ENCODE measurements at places on chromosomes 7 and 10. TPM values are rescaled to one million over a fixed set of nuclear protein-coding genes. Genes with fewer than 3 reads are reported as not detected.
A peak's percentile ranks its signal among the peaks of the same experiment; 100 is the strongest.

Gene OR2A42
- total RNA-seq = not detected

Gene TACC2
- total RNA-seq = not detected

Gene SPDYE11
- total RNA-seq = not detected

Gene GNGT1
- not detected for total RNA-seq

Gene TRPV6
- 0.07 TPM for total RNA-seq

Gene C10orf90
- total RNA-seq = not detected

Gene ATOH7
- not detected for total RNA-seq

Gene LGI1
- not detected for total RNA-seq

Gene CTAGE15
- total RNA-seq = 0.57 TPM

DNA sequence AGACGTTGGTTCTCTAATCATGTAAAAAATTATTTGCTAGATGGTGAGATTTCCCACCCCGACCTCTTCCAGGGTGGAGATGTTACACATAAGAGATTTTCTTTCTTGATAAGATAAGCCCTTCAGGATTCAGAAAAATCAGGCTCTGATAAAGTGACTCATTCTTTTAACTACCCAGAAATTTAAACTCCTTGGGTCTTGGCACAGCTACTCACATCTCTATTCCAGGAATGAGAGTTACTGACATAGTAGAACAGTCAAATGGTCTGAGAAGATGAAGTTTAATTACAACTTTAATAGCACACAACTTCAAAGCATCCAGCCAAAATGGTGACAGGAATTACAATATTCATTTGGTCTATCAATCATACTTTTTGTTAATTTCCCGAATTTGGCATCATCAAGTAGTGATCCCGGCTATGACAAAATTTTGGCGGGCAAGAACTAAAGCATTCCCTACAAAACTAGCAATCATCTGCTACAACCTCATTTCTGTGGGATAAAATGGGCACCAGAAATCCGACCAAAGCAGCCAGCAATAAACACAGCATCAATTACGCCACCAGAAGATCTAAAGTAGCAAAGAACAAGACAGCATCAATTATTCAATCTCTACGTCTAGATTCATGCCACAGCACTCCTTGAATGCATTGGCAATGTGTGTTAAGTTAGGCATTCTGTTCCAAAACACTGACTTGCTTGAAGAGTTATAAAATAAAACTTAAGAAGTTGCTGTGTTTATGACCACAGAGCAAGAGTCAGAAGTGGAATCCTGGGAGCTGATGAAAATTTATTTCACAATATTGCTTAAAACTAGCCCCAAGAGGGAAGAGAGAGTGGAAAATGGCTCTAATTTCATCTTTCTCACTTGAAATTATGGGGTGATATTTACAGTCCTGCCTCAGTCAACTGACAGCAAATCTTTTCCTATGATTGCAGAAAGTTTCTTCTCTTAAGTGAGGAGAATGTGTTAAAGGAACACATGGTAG lies 565.7 kb upstream of the ANKRD30A start:
- DNase-seq = no peak

GRCh38 chr7:110544194-110544593 lies 546.7 kb upstream of the LRRN3 start:
- DNase-seq = no peak

- no peak for DNase-seq
Measured at GRCh38 chr7:135313971-135314370, 80.3 kb downstream of the STRA8 start.

- DNase-seq = no peak
Measured at GRCh38 chr7:107989618-107990373, 13.2 kb downstream of the LAMB1 start.

DNA sequence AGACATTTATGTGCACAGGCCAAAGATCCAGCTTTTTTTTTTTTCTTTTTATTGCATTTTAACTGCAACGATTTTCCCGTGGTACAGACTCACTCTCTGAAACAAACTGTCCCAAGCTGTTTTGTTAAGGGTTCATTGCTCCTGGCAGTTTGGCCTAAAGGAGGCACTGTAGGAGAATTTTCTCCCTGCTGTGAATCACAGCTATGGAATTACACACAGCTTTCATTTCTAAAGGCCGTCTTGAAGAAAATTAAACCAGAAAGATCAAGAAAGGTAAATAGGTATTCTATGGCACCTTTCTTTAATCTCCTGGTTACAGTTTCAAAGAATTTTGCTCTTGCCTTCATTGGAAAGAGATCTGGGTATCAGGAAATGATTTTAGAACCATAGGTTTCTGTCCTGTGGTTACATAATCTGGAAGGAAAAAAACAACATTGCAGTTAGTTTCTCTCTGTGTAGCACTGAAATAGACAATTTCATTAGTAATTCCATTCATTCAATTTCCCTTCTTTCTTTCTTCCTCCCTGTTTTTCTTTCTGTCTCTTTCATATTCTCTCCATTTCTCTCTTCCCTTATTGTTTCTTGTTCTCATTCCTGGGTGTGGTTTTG lies 51.2 kb downstream of the PDK4 start:
- no peak for DNase-seq

DNA sequence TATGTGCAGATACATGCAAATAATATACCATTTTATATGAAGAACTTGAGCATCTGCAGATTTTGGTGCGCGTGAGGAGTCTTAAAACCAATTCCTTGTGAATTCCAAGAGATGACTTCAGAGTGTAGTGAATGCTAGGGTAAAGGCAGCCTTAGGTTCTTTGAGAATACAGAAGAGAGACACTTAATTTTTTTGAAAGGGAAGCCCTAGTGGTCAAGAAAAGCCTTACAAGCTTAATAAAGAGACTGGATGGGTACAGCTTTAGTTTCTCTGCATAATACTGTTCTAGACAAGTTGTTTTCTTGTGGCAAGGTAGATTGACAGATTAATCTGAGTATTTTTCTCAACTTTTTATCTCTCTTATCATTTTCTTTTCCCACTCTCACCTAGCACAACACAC lies 636.5 kb downstream of the DNAJB9 start:
- DNase-seq = no peak

- DNase-seq = no peak
Measured at GRCh38 chr10:28765641-28766040, 88.3 kb downstream of the BAMBI start.

DNA sequence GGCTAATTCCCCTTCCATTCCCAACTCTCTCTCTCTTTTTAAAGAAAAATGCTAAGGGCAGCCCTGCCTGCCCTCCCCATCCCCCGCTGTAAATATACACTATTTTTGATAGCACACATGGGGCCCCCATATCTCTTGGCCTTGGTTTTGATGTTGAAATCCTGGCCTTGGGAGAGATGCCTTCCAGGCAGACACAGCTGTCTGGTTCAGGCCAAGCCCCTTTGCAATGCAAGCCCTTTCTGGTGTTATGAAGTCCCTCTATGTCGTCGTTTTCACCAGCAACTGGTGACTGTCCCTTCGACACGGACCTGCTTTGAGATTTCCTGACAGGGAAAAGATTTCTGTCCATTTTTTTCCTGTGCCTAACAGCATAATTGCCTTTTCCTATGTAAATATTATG lies 3.0 kb downstream of the ADRA2A start:
- DNase-seq = no peak

DNA sequence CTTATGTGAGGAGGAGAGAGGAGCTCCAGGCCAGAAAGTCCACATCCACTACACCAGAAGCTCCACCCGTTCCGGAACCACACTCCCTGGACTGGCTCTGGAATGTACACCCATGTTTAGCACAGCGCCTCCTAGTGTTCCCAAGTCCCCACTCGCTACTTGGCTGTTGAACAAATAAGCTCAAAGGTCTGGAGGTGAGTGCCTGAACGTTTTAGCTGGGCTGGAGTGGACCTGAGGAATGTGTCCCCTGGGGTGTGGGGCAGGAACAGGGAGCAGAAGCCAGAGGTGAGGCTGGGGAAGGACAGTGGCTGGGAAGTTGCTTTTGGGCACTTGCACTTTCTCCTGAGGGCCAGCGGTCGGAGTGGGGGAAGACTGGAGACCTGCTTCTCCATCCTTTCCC lies 164.1 kb upstream of the CDCA7L start:
- DNase-seq = peak; percentile 27

DNA sequence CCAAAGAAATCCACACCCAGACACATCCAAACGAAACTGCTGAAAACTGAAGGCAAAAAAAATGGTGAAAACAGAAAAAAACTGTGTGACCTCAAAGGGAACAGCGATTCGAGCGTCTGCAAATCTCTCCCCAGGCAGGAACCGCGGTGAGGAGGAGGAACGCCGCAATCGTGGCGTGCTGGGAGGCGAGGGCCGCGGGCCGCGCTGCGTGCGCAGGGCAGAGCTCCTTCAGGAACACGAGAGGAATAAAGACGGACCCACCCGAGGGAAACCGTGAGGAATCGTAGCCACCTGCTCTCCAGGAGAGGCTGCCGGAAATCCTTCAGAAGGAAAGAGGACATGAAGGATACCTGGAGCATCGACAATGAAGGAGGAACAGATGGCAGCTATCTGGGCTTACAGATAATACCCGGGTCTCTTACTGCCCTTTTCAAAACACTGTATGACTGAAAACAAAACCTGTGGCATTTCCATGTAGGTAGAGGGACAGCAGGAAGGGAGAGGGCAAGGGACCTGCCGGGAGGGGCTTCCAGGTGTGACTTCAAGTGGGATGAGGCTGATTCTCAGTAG lies 266.0 kb downstream of the MAD1L1 start:
- DNase-seq = no peak

DNA sequence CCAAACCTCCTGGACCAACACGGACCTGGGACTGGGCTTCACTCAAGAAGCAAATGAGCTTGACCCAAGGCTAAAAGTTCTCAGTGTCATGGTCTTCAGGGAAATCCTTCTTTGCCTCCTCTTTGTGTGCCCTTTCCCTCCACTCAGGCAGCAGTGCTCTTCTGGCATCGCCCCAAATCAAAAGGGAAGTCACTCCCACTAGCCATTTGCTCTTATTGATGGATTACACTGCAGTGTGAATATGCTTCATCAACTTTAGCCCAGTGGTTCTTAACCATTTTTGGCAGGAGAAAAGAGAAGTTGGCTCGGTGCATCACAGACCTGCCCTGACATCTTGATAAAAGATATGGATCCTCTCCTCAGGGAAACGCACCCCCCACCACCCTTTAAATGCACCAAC lies 19.2 kb upstream of the IKZF1 start:
- no peak for DNase-seq

- no peak for DNase-seq
Measured at GRCh38 chr10:118349235-118349634, 7.1 kb upstream of the FAM204A start.

- no peak for DNase-seq
Measured at GRCh38 chr7:43220250-43220649, 107.8 kb downstream of the HECW1 start.

GRCh38 chr7:122850528-122850927 lies 35.7 kb downstream of the CADPS2 start:
- no peak for DNase-seq

DNA sequence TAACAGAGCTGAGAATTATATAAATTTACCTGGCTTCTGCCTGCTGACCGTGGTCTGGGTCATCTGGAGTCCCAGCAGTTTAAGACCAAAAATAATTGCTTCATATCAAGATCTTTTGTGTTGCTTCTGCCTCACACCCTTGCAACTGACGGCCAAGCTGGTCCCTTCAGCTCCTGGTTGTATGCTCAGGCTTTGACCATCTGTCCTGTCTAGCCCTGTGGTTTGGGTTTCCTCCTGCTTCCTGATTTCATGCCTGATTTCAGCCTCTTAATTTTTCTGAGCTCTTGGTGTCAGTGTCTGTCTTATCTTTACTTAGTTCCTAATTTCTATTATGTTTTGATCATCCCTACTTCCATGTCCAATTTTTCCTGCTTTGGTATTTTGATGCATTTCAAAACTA lies 87.9 kb upstream of the PLXDC2 start:
- DNase-seq = no peak

GRCh38 chr7:91280185-91280584 lies 16.0 kb downstream of the FZD1 start:
- no peak for DNase-seq

- no peak for DNase-seq
Measured at GRCh38 chr7:150992833-150993302, 2.1 kb downstream of the NOS3 start.

- DNase-seq = no peak
Measured at GRCh38 chr7:95264363-95264891, 59.9 kb downstream of the PON1 start.

GRCh38 chr7:89887489-89887888 lies 266.8 kb upstream of the STEAP1 start:
- DNase-seq = no peak

DNA sequence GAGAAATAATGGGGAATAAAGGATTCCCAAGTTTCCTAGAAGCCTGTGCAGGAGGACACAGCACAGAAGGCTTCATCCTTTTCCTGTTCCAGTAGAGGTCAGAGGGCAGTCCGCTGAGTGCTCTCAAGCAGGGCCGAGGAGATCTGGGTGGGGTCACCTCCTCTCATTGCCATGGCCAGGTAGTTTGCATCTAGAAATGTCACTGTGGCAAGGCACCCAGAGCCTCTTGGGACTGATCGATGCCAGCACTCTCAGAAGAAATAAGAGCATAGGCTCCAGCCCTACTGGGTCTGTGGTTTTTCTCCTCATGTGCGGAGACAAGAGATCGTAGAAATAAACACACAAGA lies 7.9 kb downstream of the NUB1 start:
- DNase-seq = no peak

DNA sequence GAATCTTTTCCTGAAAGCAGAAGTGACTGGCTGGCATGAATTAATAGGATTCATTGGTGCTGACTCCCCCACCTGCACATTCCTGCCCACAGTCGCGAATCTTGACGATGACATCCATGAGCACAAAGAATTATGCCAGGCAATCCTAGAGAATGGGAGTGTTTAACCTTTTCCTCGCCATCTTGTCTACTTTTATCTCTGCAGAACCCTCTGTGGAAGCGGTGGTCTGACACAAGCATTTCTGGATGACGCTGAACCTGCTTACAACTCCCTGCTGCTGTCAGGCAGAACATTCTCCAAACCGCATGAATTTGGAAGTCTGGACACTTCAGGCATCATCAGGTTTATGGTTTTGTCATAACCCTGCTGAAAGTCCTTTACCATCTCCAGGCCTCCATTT lies 36.5 kb downstream of the KLF6 start:
- DNase-seq = no peak

DNA sequence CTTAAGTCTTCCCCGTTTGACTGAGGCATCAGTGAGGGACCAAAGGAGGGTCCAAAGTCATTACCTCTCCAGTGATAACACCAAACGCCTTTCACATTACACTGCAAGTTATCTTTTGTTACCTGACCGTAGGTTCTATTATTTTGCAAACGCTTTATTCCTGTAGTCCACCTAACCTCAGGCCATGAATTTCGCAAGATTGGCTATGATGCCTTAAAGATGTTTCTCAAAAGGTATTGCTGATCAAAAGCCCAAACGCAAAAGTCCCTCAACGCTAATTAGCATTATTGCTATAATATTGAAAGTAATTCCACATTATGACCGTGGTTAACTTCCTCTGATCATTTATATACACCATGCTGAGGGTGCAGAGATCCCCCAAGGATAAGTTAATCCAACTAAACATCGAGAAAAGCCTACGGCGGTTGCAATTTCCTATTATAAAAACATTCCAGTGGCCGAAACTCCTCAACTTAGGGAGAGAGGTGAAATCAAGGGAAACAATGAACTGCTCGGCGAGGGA lies 649 bp downstream of the DNA2 start:
- DNase-seq = no peak
